ENCODE measurements at places on chromosomes 7 and 10.

- no peak for DNase-seq
Observed at GRCh38 chr10:113843972-113844485, 9.9 kb downstream of the DCLRE1A start.

DNA sequence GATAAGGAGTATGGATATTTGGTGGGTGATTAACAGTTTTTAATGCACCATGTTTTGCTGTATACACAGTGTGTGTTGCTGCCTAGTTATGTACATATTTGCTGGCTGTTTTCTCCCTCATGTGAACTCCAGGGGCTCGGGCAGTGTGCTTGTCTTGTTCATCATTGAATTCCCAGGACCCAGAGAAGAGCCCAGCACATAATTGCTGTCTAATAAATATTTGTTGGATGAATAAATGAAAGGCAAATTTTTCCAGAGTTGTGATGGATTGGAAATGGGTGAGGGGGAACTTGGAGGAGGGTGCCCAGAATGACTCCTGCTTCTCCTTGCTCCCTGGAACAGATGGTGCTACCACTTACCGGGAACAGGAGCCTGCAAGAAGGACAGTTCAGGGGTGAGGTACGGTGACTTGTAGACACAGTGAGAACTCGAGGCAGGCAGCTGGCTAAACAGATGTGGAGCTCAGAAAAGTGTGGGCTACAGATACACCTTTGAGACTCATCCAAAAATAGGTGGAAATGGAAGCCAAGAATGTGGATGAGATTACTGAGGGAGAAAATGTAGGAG lies 586.8 kb upstream of the MGMT start:
- no peak for DNase-seq

DNA sequence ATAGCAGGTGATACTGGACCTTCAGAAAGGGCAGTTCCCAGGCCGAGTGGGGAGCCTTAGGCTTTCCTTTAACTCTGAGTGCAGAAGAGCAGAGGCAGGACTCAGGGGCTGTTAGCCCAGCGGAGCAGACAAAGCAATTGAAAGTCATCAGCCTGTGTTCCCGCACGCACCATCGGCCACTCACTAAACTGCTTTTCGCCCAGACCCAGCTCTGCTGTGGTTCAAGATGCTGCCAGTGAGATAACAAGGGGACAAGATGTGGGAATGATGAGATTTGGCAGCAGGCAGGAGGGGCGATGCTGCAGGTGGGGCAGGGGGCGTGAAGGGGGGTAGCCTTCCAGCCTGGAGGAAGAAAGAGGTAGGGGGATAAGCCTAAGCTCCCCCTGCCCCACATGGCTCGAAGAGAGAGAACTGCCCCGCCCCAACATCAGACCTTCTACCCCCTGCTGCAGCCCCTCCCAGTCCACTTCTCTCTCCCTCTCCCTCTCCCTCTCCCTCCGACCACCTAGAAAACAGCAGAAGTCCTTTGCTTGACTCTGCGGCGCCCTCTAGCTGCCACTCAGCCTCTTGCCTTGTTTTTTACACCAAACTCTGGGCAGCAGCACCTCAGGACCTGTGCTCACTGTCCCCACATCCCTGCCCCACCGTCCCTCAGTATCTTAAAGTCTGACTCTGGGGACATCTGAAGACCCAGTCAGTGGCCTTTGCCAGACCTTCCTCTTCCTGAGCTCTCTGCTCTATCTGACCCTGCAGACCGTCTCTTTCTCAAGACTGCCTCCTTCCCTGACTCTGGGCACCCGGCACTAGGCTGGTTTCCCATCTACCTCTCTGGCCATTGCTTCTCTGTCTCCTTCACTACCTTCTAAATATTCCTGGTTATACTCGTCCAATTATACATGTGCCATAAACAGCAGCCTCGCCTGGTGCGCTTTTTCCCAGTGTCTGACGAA lies 110.5 kb downstream of the C10orf105 start:
- DNase-seq, result peak; percentile 45

DNA sequence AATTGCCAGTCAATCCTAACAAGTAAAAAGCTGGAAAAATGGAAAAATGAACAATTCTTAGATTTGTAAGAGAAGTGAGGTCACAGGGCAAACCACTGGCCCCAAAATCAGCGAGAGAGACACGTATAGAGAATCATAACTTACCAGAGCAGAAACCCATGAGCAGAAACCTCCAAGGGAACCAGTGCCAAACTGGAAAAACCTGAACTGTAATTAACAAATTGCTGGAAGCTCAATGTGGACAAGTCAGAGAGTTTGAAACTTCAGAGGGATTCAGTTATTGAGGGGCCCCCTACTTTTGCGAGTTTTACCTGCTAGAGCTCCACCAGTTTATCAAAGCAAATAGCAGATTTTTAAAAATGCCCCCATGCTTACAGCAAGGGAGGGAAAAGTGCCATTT lies 119.0 kb downstream of the C7orf25 start:
- DNase-seq, result no peak

- DNase-seq, result no peak
Observed at GRCh38 chr10:125639846-125640245, 43.1 kb downstream of the TEX36 start.

DNA sequence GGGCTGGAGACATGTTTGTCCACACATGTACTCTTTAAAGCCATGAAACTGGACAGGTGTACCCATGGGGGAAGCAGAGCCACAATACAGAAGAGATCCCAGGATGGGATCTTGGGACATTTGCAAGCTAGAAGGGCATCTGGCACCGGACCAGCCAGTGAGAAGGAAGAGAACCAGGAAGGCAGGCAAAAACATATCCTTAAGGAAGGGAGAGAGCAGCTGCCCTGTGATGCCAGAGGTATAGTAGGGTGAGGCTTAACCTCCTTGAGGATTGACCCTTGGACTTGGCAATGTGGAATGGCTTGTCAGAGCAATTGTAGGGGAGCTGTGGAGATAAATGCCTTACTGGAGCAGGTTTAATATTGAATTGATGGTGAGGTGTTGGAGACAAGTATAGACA lies 17.9 kb upstream of the SUV39H2 start:
- no peak for DNase-seq

GRCh38 chr10:92244796-92245195 lies 46.1 kb downstream of the CPEB3 start:
- DNase-seq, result no peak

All from T-helper 2 cell (primary cell).